Adipocyte (in vitro differentiated cells): ENCODE measurements at places on chromosomes 1 and 21.
A peak's percentile ranks its signal among the peaks of the same experiment; 100 is the strongest.

- no peak for DNase-seq
Measured at GRCh38 chr1:26130695-26131094, 19.1 kb downstream of the PDIK1L start.

DNA sequence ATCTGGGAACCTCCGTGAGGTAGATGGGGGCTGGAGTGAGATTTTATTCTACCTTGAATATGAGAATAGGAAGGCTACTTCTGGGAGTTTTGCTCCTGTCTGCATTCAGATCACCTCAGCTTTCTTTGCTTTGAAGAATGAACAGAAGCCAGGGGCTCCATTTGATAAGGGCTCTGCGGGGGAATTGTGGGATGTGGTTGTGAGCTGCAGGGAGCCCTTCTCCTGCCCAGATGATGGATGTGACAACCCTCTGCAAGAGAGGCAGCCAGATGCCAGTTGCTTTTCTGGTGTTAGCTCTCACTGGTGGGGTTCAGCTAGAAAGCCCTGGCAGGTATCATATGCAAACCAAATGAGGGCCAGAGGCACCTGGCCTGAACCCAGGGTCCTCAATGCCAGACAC lies 21.5 kb downstream of the IER5 start:
- no peak for DNase-seq

DNA sequence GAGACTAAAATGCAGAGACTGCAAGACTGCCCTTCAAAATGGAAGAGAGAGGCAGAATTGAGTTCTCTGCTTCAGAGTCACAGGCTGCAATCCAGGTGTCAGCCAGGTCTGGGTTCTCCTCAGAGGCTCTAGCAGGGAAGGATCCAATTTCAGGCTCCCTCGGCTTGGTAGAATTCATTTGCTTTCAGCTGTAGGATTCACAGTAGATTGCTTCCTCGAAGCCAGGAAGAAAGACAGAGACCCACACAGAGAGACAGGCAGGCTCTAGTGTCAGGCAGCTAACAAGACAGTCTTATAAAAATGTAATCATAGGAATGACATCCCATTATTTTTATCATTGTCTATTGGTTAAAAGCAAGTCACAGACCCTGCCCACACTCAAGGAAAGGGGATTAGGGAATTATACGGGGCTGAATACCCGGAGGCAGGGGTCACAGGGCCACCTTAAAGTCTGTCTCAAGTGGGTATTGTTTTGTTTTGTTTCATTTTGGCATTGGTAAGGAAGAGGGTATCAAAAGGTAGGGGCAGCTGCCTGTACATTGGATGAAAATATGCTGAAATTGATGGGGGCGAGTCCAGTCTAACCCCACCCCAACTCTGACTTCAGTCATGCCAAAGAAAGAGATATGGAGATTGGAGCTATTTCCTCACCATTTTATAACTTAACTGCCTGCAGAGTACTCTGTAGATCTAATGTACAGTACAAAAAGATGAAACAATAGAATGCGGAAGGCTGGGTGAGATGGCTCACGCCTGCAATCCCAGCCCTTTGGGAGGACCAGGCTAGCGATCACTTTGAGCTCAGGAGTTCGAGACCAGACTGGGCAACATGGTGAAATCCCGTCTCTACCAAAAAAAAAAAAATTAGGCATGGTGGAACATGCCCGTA lies 9.5 kb upstream of the TBCE start:
- DNase-seq, result no peak

- DNase-seq, result no peak
Measured at GRCh38 chr1:154807048-154807591, 63.0 kb downstream of the KCNN3 start.

DNA sequence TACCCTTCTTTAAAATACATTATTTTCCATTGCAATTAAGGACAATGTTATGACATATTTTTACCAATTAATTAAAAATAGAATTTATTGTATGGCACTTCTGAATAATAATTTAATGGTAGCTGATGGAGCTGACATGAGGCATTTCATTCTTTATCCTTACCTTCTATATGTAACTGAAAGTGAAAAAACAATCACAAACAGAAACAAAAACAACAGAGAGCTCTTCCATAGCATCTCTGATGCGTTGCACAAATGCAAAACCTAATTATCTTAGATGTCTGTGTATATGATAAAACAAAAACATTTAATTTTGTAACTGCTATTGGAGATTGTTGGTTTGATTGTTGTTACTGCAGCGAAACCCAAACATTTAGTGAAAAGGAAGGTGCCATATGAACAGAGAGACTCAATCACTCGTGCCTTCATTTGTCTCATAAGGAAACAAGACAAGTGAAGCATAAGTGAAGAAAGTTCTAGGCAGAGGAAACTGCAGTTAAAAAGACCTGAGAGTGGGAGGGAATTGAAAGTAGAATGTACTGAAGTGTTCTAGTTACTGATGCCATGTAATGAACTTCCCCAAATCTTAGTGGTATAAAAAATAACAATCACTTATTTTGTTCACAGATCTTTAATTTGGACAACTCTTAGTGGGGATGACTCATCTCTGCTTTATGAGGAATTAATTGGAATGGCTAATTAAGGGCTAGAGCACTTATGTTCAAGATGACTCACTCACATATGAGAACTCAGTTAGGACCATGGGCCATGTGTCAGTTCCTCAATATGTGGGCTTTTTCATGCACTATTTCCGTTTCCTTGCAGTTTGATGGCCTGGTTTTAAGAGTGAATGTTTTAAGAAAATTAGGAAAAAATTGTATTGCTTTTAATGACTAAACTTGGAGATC lies 245.0 kb upstream of the OLFM3 start:
- DNase-seq, result no peak

DNA sequence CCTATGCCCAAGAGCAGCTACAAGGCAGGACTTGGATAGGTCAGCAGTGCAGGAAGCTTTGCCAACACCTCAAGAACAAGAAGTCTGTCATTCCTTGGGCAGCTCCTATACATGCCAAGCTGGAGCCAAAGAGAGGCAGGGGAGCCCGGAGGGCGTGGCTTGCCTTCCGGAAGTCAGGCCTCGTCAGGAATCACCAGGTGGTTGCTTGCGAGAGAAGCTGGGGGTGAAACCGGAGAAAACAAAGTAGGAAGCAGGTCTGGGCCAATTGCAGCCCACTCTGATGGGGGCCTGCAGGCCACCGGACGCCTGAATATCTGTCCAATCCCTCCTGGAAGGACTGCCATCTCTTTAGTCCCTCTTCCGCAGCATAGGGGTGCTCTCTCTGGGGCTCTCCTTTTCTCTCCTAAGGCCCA lies 794 bp upstream of the FAM76A start:
- peak; percentile 3 for DNase-seq

DNA sequence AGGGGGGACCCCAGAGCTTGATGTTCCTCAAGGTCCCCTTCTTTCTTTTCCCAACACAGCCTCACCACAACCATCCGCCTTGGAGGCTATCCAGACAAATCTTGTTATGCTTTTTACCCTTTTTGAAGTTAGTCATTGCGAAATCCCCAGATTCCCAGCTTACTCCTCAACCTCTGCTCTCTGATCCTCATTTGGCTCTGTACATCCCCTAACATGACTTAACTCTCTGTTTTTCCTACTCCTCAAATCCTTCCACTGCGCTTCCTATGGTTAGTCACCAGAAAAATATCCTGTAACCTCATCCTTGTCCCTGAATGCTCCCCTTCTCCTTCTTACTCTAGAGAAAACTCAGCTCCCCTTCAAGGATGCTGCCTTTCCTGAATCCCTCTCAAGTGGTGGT lies 189.1 kb upstream of the POU3F1 start:
- peak; percentile 66 for DNase-seq

- DNase-seq, result peak; percentile 83
Measured at GRCh38 chr1:26597629-26598039, 68.1 kb downstream of the RPS6KA1 start.

DNA sequence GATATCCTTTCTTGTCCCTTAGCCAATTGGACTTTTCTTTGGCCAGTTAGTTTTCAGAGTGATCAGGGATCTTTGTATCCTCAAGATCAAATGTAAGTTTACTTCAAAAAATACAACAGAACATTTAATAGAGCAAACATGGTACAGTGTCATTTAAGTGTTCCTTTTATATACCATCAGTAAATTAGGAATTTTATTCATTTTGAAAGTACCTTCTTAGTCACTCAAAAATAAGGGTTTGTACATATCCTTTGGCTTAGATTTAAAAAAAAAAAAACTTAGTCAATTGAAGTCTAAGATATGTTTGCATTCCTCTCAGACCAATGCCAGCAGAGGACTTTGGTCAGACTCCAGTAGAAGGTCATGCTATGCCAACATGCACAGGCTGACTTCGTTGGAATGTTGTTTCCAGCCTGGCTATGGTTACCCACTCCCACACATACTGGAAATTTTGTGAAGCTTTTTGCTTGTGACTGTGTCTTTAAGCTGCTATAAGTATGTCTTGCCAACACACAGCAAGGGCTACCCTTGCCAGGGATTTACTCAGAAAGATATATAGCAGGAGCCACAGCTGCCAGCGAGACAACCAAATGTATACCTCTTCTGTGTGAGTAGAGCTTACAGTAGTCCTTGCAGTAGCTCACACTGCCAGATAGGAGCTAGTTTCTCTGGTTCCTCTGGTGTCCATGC lies 81.5 kb upstream of the LRIF1 start:
- DNase-seq, result peak; percentile 62

DNA sequence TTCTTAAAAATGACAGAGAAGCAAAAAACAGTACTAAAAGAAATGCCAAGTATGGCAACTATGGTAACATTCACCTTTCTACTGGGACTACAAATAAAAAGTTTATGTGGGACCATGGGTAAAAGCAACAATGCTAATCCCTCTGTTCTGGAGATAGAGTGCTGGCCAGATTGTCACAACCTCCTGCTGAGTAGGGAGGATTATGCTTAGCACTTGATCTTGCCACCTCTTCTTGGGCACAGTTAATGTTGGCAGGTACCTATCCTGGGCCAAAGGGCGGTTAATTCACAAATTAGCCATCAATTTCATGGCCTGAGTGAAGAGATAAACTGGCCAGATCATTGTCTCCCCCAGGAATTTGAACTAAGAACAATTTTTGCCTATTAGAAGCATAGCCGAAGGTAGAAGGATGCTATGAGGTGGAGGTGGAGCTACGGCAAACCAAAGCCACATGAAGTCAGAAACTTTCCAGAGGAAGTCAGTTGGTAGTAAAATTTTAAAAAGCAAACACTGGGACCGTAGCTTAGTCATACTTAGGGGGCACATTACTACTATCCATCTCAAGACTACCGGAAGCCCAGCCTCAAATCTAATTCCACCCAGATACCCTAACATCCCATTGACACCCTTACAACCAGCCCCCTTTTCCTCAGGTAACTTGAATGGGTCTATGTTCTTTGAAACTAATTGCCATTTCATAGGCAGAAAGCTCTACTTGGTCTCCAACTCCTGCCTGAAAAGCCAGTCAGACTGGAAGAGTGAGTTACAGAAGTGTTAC lies 2.7 kb downstream of the SCYL3 start:
- no peak for DNase-seq

DNA sequence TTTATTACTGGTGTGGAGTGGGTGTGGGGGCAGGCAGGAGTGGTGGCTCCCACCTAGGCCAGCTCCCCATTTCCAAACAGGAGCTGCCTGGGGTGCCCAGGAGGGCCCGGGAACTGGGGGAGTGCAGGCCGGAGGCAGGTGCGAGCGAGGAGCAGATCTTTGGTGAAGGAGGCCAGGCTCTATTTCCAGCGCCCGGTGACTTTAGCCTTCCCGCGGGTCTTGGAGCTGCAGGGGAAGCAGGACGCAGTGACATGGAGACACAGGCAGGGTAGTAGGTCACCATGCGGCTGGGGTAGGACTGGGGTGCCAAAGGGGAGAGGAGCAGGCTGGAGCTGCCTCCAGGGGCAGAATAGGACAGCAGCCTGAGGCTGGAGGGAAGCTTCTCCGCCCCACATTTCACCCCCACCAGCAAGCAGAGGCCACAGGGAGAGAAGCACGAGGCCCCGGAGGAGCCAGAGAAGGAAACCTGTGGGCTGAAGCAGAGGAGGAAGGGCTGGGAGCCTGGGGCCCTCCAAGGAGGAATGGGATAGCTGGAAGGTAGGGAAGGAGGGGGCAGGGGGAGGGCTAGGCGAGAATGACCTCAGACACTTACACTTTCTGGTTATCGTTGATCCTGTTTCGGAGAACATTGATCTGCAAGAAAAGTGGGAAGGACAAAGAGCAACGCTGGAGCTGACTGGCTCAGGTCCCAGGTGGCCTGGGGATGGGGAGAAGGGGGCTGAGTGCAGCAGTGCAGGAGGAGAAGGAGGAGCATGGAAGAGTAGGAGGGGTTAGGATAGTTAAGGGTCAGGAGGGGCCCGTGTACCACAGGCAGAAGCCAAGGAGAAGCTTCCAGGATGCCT lies 18.2 kb downstream of the TNNT2 start:
- DNase-seq, result no peak

- DNase-seq, result peak; percentile 95
Measured at GRCh38 chr1:30911059-30911954, 2.7 kb upstream of the SDC3 start.

- DNase-seq, result no peak
Measured at GRCh38 chr1:217921126-217921904, 290.2 kb downstream of the SPATA17 start.

DNA sequence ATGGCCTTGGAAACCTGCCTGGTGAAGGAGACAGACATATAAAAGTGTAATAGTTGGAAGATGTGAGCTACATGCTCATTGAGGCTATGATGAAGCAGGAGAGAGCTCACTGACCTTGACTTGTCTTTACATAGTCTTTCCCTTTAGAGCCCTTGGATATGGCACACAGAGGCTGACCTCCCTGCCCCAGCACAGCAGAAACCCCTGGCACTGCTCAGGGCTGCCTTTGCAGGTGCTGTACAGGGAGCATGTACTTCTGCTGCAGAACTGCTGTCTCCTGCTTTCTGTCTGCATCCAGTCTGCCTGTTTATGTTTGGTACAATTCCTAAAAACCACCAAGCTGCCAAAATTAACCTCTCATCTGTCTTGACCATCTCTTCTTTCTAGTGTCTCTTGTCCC lies 80.5 kb downstream of the C1orf21 start:
- no peak for DNase-seq

GRCh38 chr1:244451539-244451950 lies at the start of gene ADSS2:
Gene ADSS2, minus strand, starts transcription at chr1:244451909. Its CDS starts 92 bp downstream, at chr1:244451817.
- DNase-seq, result no peak

DNA sequence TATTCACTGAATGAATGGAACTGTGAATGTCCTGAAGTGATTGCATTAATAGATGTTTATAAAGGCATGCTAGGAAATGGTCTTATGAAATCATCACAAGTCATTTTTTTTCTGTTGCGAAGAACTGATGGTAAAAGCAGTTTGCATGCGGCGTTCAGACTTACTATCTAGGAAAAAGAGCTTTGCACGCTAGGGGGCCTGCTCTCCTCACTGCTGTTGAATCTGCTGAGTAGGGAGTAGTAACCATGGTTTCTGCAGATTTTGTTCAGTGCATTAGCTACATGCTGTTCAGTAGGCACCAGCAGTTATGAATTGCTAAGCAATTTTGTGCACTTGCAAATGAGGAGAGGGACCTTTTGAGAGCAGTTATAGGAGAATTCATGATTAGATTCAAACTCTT lies 57.9 kb downstream of the CENPF start:
- DNase-seq, result peak; percentile 73

- DNase-seq, result no peak
Measured at GRCh38 chr1:153292740-153293479, 19.8 kb downstream of the PGLYRP3 start.

DNA sequence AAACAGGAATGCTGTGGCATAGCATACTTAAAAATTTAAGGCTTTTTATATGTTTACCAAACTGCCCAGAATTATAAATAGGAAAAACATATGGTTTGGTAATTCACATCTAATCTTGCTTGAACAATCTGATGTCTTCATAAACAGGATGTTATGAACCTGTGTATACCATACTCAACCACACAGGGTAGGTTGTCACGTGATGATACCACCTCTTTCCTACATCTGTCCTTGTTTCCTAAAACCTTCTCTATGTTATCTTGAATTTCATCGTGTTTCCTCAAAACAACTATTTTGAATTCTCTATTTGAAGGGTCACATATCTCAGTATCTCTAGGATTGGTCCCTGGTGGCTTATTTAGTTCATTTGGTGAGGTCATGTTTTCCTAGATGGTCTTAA lies 631.0 kb upstream of the PKN2 start:
- DNase-seq, result no peak
